ENCODE measurements at places on chromosomes 6 and 20.

GRCh38 chr6:122790423-122791309 is 1.6 kb downstream of the SMPDL3A start:
- no peak for DNase-seq

DNA sequence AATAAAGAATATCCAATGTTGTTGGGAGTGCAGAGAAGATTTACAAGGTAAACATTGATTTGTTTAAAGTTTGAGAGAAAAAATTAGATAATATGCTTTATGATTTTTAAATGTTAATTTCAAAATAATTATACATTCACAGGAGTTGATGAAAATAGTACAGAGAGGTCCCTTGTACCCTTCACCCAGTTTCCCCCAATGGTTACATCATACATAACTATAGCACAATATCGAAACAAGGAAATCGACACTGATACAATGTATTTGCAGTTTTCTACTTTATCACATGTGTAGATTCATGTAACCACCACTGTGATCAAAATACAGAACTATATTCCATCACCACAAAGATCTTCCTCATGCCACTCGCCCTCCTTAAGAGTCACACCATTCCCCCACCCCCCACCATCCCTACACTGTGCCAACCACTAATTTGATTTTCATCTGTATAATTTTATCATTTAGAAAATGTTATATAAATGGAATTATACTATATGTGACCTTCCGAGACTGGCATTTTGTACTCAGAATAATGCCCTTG is 11.7 kb upstream of the HLA-DRA start:
- no peak for DNase-seq

- no peak for DNase-seq
Observed at GRCh38 chr20:56631990-56632327, 2.9 kb downstream of the TFAP2C start.

DNA sequence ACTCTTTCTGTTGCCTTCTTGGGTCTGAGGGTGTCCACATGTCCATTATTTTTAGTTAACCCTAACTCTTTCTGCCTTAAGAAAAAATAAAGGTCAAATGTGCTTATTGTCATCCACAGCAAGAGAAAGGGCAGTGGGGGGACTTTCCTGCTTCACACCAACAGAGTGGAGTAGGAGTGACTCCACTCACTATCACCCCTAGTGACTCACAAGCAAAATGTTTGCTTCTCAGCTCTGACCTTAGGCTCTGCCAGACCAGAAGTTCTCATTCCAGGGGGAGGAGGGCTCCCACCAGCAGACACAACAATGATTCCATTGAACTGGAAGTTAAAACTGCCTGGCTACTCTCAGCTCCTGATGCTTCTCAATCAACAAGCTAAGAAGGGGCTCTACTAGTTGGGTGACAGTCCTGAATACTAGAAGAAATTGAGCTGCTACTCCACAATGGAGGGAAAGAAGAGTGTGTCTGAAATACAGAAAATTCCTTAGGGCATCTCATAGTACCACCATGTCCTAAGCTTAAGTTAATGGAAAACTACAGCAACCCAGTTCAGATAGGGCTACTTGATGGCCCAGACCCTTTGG is 83.9 kb upstream of the AFDN start:
- no peak for DNase-seq

DNA sequence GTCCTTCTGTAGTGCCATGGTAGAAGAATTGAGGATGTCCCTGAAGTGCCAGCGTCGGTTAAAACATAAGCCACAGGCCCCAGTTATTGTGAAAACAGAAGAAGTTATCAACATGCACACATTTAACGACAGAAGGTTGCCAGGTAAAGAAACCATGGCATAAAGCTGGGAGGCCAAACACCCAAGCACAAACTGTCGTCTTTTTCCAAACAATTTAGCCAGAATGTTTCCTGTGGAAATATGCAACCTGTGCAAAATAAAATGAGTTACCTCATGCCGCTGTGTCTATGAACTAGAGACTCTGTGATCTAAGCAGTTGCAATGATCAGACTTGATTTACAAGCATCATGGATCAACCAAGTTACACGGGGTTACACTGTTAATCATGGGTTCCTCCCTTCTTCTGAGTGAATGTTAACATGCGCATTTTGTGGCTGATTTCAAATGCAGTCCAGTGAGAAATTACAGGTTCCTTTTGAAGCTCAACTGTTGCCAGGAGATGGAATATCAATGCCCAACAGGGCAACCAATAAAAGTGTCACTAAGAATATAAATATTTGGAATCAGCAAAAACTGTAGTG is 674.9 kb downstream of the GRIK2 start:
- DNase-seq, result no peak

- no peak for DNase-seq
Observed at GRCh38 chr6:122059918-122060317, 339.5 kb upstream of the HSF2 start.
